Pancreas (tissue), 10 donors: ENCODE measurements at places on chromosomes 6 and 20. TPM values are rescaled to one million over a fixed set of nuclear protein-coding genes. Genes with fewer than 3 reads are reported as not detected.

Gene CLPSL2
- 1.4 TPM for total RNA-seq

Gene DEFB114
- not detected for total RNA-seq

Gene MCCD1
- total RNA-seq, result not detected

Gene GATA5
- total RNA-seq, result not detected

Gene GRM1
- 0.09 TPM for total RNA-seq

Gene NFATC2
- 4.5 TPM for total RNA-seq

Gene RHAG
- not detected for total RNA-seq

Gene ADGRF5
- total RNA-seq, result 3.8 TPM

Gene HLA-DOB
- total RNA-seq, result not detected

DNA sequence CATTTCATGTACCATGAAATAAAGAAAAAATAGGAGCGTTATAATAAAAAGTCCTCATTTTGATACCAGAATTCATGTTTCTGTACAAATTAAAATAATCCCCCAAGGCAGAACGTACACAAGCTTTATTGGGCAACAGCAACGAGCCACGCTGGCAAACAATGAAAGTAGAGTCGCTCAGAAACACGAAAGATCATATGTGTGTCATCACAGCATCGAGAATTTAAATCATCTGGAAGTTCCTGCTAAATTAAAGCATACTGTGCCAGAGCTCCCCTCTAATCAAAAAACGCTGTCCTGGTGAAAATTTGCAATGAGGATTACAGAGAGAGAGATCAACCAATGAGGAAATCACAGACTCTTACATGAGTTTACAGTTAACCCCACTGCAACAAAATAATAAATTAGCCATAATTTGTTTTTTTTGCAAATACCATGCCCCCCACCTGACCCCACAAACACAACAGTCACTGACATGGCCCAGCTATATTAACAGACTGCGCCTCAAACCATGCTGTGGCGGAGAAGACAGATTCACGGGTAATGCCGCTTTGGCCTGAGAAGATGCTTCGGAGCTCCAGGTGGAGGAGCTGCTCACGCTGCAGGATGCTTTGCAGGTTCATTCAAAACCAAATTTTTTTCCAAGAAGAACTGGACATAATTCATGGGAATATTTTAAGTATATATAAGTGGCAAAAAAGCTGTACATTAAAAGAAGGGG is 54.3 kb upstream of the NFATC2 start:
- DNase-seq, result no peak

- DNase-seq, result no peak
These were observed 238.5 kb upstream of the SASH1 start for GRCh38 chr6:148104131-148104530.

DNA sequence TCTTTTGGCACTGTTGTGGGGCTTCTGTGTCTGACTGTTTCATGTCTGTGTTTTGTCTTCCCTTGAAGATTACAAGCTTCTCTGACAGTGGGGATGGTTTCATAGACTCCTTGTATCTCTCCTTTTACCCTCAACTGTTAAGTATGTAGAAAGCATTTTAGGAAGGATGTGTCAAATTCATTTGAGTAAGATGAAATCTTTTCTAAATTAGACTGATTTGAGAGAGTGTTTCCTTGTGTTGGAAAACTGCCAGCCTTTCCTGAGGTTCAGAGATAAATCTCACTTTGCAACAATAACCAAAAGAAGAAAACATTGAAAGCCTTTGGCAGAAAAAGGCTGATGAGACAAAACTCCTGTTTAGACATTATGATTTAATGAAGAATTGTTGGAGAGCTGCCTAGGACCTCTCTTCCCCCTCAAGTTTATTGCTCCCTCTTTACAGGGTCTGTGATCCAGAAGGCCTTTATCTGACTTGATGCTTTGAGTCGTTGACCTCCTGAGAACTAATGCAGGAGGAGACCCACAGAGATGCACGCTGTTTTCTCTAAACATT is 68.3 kb downstream of the ANKS1A start:
- DNase-seq, result no peak

- no peak for DNase-seq
These were observed 100.0 kb upstream of the CNR1 start for GRCh38 chr6:88266126-88266525.

GRCh38 chr6:96878143-96878542 is 19.5 kb downstream of the NDUFAF4 start:
- DNase-seq, result no peak

DNA sequence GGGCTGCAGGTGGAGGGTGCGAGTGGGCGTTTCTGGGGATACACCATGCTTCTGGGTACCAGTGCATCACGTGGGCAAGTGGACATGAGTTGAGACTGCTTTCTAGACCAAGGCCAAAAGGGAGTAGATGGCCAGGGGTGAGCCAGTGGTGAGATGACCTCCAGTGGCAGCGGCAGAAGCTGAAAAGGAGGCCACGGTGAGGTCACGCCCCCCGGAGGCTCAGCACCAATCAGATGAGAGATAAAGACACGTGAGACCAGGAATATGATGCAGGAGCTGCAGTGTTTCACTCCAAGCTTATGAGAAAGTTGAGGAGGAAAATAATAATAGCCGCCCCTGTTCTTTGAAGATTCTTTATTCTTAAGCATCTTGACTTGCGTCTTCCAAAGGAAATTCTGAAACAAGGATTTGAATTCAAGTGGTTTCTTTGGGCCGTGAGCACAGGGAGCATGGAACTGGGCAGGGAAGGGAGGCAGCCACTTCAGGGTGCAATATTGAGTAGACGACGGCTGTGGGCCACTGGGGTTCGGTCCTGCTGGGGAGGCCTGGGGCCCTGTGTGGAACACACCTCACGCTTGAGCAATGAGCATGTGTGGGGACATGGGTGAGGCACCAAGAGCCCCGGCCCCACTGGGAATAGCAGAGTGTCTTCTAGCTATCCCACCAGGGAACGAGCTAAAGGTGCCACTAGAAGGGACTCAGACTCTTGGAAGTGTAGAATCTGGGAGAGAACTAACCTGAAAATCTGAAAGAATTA is 156.7 kb upstream of the LRFN2 start:
- DNase-seq, result no peak

DNA sequence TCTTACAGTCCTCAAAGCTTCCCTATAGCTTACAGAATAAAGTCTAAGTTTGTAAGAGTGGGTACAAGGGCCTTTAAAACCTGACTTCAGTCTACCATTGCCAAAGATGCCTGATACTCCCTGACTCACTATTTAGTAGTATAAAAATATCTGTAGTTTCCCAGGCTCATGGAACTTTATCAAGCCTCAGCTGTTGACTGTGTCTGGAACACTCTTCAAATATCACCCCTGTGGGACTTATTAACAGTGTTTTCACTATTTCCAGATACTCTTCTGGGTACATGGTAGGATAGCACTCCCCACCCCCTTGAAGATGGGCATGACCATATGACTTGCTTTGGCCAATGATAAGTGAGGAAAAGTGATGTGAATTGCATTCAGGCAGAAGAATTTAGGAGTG is 105.3 kb upstream of the TENT5A start:
- no peak for DNase-seq

DNA sequence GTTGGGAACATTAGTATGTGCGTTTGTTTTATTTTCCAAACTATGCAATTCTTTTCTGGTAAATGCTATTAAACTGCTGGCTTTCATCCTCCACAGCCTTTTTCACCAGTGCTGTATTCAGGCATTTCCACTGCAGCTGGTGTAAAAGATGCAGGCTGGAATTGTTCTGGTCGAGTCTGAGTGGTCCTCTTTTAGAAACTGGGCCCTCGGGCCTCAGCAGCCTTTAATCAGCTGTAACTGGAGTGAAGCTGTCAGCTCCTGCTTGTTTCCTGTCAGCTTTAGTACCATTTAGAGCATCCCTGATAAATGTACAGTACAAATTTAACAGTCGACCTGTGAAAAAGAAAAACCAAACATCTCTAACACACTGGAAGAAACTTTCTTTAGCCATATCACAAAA is 979.6 kb downstream of the TFAP2A start:
- DNase-seq, result no peak

GRCh38 chr20:53990003-53990402 is 80.4 kb downstream of the BCAS1 start:
- DNase-seq, result no peak

GRCh38 chr6:143166247-143166695 is 105.6 kb downstream of the AIG1 start:
- no peak for DNase-seq

DNA sequence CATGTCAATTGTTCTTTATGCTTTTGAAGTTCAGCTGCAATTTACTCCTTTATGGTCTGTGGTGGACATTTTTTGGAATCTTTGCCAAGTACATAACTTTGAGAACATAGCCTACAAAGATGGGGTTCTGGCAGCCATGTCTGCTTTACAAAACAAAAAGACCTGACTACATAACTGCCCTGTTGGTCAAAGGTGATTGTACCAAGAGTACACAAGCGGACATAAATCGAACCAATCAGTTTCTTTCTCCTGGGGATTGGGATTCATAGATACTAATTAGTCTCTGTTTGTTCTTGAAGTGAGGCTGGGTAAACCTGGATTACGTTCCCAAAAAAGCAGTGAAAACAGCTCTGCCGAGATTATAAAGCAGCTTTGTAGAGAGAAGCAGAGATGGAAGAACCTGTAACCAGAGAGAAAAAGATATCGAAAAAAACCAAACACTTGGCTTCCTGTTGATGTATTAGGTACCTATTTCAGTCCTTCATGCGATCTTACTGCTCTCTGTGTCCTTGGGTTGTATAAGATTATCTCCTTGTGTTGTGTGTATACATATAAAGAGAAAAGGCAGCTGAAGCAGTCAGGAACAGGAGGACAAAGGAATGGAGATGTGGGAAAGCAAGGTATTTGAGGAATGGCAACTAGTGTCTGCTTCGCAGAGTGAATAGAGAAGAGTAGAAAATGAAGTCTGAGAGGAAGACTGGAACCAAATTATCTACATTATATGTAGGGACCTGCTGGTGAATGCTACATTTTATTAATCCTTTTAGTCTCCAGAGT is 2.7 kb upstream of the ZFAND3 start:
- DNase-seq, result no peak

GRCh38 chr6:45592991-45593390 is 215.3 kb upstream of the SUPT3H start:
- DNase-seq, result no peak

DNA sequence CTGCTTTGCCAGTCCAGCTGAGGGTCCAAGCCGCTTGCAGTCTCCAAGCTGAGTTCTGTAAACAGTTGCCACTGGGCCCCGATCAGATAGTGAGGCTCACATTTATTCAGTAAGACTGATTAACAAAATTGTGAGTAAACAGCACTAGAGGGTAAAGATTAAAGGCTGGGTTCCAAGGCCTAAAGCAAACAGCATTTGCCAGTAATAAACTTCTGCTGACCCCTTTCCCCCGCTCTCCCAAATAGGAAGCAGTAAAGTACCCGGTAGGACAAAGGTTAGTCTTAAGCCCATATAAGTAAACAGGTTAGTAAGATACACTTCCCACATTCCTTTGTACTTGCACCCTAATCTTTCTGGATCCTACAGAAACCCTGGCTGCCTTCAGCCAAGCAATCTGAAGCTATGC is 181.8 kb downstream of the MEI4 start:
- DNase-seq, result no peak

DNA sequence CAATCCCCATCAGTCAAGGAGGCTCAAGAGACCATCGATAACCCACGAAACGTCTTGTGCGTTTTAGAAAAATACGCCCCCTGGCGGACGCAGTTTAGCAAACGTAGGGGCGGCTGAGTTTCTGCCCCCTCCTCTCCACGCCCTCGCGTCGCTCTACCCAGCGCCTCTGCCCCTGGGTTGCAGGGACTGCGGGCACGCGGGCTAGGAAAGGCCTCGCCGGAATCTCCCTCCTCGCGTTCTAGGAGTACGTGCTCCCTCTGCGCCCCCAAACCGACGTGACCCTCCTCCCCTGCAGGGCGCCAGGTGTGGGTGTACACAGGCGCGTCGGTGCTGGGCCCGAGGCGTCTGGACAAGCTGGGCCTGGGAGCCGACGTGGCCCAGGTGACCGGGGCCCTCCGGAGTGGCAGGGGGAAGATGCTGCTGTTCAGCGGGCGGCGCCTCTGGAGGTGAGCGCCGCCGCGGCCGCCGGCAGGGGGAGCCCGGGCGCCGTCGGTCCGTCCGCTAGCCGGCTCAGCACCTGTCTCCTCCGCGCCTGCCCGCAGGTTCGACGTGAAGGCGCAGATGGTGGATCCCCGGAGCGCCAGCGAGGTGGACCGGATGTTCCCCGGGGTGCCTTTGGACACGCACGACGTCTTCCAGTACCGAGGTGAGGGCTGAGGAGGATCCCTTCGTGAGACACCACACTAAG is 5.3 kb downstream of the MMP9 start:
- peak; percentile 84 for DNase-seq

DNA sequence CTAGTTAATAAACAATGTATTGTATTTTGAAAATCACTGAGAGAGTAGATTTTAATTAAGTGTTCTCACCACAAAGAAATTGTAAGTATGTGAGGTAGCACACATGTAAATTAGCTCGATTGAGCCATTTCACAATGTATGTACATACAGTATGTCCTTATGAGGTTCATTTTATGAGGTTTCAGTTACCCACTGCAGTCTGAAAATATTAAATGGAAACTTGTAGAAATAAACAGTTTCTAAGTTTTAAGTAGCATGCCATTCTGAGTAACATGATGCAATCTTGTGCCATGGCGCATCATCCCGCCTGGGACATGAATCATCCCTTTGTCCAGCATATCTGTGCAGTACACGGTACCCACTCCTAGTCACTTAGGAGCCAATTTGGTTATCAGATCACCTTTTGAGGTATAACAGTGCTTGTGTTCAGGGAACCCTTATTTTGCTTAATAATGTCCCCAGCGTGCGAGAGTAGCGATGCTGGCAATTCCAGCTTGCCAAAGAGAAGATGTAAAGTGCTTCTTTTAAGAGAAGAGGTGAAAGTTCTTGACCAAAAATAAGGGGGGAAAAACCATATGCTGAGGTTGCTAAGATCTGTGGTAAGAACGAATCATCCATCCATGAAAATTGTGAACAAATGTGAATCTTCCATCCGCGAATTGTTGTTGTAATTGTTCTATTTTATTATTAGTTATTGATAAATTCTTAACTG is 64.7 kb downstream of the KCNS1 start:
- no peak for DNase-seq

GRCh38 chr6:90109141-90109540 is 187.5 kb downstream of the BACH2 start:
- no peak for DNase-seq

DNA sequence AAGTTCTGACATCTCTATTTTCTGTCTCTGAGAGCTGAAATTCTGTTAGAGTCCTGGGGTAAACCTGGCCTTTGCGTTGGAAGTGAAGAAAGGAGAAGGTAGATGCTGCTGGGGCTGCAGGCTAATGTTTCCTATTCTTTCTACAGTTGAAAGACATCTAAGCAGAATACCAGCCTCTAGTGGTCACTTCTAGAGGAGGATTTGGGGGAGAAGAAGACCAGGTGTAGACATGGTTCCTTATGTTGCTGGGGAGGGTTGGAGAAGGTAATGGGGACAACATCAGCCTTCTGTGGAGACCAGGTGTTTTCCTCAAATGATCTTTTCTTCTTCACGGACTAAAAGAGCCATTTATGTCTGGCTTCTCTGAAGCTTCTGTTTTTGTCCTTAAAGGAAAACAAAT is 62.6 kb downstream of the BTBD3 start:
- no peak for DNase-seq
